ENCODE measurements at places on chromosomes 2 and 18. TPM values are rescaled to one million over a fixed set of nuclear protein-coding genes. Genes with fewer than 3 reads are reported as not detected.

DNA sequence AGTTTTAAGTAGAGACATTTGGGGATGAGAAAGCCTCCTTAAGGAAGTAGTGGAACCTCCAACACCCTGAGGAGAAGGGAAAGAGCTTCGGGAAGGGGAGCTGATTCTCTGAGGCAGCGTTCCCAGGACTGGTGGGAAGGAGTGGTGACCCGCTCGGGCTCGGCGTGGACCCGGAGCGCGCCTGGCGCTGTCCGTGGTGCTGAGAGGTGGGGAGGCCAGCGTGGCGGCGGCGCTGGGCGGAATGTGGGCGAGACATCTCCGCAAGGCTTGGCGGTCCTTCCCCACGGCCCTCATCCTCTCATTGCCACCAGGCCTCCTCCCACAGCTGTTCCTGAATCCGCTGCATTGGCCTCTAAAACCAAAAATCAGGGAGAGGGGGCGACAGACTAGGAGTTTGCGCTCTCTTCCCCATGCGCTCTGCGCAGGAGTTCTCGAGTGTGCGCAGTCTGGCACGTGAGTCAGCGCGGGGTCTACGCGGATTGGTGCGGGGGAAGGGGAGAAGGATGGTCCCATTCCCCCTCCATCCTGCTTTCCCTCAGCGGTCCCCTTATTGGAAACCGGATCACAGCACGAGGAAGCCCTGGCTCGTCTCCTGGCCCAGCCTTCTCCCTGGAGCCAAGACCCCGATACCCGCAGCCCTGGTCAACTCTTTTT is 857 bp downstream of the RESP18 start:
- DNase-seq = peak; percentile 68

GRCh38 chr18:21031845-21032244 is 79.8 kb downstream of the ROCK1 start:
- DNase-seq = no peak

GRCh38 chr18:22831441-22831904 is 101.7 kb upstream of the RBBP8 start:
- no peak for DNase-seq

The LAMA1 gene
- 14.8 TPM for polyA plus RNA-seq

The RESP18 gene
- not detected for polyA plus RNA-seq

DNA sequence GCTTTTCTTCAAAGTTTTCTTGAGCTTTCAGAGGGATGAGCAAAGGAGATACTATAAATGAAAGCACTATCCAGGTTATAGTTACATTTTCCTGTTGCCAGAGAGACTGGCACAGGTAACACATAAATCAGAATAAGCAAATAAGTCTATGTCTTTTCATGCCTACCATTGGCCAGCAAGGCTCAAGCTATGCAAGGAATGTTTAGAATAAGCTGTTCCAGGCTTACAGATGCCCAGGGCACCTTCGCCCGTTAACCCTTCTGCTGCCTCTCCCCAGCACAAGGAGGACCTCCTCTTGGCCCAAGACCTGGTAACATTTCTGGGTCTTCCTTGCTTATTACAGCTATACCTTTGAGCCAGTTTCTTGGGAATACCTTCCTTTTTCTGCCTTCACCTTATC is 233.7 kb upstream of the MEIS1 start:
- DNase-seq = peak; percentile 12

The SIX3 gene
- polyA plus RNA-seq = 0.21 TPM

DNA sequence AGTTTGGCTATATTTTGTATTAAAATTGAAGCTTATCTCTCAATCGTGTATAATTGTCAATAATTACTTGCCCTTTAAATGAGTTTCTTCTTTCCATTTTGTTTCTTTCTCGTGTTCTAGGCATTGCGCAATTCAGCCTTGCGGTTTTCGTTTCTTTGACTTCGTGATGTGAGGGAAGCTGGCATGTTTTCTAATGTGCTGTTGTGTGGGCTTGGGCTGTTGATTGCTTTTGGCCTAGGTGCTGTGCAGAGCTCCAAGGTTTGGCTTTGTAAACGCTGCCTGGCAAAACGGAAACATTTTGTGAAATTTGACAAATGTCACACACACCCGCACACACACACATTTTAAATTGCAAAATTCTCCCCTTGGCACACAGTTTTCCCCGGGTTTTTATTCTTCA is 242.6 kb upstream of the TCF4 start:
- peak; percentile 4 for DNase-seq

GRCh38 chr18:58190842-58191530 is 147.0 kb downstream of the NEDD4L start:
- no peak for DNase-seq

DNA sequence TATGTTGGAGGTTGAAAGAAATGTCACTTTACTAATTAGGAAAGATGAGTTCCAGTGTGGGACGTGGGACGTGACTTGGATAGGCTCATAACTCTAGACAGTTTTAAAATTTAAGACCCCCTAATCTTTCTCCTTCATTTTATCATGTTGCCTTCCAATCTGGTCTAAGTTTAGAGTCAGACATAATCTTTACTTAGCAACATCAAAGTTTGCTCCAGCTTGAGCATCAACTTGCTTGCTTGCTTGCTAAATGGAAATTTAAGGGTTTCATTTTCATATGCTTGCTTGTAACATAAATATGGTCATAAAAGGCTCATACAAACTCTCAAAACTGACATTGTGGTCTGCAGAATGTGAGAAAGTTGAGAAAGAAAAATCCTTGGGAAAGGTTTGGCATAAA is 428.9 kb downstream of the EPHA4 start:
- no peak for DNase-seq

The RASGRP3 gene
- polyA plus RNA-seq = 0.19 TPM

DNA sequence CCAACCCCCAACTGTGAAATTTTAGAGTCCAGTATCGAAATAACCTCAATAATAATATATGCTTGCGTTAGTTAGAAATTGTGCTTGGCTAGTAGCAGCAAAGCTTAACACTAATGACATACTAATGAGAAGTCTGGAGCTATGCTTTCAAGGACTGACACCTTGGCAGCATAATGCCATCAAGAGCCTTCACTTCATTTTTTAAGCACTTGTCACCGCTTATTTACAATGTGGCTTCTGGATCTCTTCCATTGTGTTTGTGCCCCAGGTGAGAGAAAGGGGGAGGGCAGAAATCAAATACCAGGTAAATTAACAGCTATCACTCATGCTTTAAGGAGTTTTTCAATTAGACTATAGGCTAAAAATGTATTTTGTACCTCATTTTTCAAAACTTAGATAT is 101.5 kb downstream of the CDH7 start:
- no peak for DNase-seq

DNA sequence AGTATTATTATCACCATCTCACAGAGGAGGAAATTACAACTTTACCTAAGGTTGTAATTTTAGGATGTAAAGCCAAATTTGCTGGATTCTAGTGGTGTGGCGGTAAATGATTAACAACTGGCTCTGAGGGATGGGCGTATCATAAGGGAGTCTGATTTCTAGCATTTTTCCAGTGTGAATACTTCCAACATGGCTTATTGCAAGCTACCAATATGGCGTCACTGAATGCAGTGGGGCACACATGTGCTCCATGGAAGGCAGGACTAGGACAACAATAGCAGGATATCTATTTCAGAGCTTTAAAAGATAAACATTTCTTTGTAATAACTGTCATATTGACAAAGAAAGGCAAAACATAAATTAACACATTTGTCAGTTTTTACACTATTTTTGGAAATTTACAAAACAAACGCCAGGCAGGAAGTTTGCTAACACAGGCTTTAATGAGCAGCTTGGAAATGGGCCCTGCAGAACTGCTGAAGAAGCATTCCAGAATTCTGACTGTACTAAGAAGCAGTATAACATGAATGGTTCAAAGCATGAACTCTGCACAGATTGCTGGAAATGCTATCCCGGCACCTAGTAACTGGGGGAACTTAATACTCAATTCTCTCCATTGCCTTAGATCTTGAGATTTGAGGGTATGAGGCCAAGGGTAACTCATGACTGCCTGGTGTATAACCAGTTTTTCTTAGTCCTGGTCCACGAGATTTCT is 439.3 kb upstream of the MAP2 start:
- DNase-seq = no peak

The STAT4 gene
- polyA plus RNA-seq = 0.30 TPM

DNA sequence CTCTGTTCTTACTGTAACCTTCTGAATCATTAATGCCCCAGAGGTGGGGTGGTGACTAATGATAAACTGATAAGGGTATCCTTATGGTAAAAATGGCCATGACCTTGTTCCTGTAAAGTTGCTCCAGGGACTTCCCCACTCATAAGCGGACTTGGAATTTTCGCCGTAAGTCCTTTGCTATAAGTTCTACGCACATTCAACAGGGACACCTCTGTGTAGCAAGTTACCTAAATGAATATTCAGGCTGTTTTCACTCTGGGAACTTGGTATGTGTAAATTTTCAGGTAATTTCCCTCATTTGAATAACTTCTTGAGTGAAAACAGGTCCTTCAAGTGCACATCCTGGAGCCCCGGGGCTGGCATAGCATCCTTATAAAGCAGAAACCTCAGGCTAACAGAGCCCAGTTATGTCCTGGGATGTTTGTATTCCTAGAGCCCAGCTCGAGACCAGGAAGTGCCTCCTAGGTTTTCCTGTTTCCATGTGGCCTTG is 9.4 kb upstream of the AGFG1 start:
- no peak for DNase-seq

The ATP6V1B1 gene
- not detected for polyA plus RNA-seq

GRCh38 chr2:25617948-25618646 is 55.3 kb downstream of the DTNB start:
- no peak for DNase-seq

GRCh38 chr18:49839012-49839411 is 25.7 kb upstream of the ACAA2 start:
- no peak for DNase-seq

DNA sequence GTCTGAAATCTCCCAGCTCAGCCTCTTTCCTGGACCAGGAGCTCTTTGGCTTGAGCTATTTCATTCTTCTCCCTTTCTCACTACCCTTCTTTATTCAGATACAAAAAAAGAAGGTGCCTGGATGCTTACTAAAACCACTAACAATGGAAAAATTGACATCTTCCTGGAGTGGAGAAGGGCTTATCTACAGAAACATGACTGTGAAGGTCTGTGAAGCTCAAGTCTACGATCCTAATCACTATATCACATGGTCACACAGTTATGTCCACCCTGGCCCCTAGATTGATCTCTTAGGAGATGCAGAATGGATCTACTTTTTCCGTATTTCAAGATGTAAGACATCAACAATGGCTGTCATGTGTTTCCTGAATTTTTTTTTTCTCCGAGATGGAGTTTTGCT is 5.7 kb upstream of the KRCC1 start:
- DNase-seq = no peak

Measured in GM23338 (cell line).